Activated CD4-positive, alpha-beta T cell treated with anti-CD3 and anti-CD28 coated beads, Interleukin-10, Interleukin-2, amounts not matched to agents 100 ng/mL and 50 ng/mL, durations not matched to agents 16 hours and 8 hours (primary cell): ENCODE measurements at places on chromosomes 2 and 18.

GRCh38 chr2:201860636-201861066, 54.3 kb downstream of the CDK15 start:
- peak; percentile 70 for DNase-seq

- peak; percentile 72 for DNase-seq
Observed at GRCh38 chr2:71510196-71510807, 56.9 kb downstream of the DYSF start.

DNA sequence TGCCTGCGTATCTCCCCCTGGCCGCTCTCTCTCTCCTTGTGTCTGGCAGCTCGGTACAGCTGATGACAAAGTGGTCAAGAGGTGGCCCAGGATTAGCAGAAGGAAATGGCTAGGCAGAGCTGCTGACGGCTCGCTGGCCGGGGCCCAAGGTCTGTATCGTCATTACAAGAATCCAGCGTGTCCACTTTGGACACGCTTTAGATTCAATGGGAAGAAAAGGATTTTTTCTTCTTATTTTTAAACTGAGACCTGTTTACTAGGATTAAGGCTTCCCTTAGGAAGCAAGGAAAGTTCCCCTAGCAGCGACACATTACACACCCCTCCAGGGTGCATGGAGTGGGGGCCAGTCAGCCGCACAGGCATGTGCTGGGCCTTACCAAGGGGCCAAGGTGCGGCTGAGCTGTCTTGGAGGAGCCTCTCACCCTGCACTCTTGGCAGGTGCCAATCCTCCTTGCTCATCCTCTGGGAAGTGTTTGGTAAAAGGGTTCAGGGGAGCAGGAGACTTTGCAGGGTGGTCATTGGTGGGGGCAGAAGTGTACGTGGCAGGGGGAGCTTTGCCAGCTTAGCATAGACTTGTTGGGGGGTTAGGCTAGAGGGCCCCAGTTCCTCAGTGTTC, 76.8 kb downstream of the POLR1A start:
- no peak for DNase-seq

GRCh38 chr2:25073025-25073424, 31.1 kb downstream of the EFR3B start:
- DNase-seq, result no peak

DNA sequence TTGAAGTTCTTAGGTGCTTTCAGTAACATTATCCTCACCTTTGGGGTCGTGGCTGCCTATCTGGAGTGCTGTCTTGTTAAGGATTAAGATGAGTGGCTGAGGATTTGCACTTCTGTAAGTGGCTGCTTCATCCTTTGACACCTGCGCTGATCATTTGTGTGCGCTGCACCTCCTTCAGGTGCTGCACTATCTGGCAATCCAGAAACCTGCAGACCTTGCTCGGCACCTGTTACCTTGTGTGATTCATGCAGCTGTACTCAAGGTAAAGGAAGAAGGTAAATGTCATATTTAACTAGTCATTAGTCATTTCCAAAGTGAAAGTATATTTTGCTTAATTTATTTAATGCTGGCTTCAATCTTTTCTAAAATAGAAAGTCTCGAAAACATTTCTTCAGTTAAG, 110.3 kb downstream of the RAB3GAP1 start:
- peak; percentile 6 for DNase-seq

DNA sequence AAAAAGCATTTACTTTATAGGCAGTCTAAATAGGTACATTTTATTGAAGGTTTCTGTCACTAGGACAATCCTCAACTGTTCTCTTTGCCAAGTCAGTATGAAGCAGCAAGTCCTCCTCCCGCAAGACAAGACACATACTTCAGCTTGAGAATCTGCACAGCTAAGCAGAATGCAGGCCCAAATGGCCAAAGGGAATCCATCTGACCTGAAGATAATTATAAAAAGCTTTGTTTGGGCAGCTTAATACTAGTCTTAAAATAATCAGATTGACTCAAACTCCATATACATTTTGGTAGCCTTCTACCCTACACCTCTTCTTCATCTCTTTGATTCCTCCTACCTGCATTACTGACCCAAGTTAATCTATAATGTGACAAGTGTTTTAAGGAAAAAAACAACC, 1.8 kb downstream of the LANCL1 start:
- no peak for DNase-seq

GRCh38 chr18:68438983-68439382, 275.9 kb downstream of the TMX3 start:
- no peak for DNase-seq

DNA sequence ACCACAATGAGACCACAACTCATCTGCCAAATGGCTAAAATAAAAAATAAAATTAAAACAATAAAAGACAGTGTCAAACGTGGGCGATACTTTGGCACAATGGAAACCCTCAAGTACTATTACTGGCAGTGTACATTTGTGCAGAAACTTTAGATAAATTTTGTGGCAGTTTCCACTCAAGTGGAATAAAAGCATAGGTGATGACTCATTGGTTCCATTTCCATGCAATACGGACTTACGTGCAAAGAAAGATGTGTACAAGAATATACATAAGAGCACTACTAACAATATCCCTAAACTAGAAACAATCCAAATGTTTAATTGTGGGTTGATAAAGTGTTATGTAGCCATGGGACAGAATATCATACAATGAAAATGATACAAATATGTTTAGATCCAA, 259.0 kb upstream of the HNMT start:
- no peak for DNase-seq

GRCh38 chr18:8348051-8348720, 261.1 kb upstream of the RAB12 start:
- no peak for DNase-seq

- DNase-seq, result peak; percentile 85
Observed at GRCh38 chr18:3062798-3063680, 50.1 kb upstream of the LPIN2 start.

DNA sequence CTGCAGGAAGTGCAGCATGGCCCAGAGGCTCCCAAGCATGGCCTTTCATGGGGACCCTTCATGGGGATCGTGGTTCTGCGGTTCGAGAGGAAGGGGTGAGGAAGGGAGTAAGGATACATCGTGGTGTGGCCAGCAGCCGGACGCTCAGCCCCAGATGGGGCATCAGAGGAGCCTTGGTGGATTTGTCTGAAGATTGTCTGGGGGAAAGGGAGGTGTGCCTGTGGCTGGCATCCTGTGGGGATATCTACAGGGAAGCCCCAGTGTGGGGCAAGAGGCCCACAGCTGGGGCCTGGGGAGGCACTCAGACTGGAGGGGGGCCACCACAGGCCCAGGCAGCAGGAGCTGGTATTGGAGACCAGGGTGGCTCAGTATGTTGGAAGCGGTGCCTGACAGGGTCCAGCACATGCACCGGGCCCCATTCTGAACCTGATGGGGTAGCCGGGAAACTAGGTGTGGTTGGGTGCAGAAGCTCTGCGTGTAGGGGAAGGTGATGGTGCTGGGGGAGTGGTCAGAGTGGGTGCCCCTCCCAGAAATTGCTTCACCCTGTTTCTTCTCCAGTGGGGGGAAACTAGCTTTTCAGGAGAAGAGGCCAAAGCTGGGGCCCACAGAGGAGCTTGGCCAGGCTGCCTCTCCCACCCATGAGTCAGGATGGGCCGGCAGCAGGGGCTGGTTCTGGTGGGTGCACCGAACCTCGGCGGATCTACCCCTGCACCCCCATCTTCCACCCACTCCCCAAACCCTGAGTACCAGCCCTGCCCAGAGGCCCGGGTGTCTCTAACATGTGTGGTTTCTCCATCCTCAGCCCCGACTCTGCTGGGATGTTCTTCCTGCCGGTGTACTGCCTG, 274.4 kb upstream of the HDAC4 start:
- no peak for DNase-seq

GRCh38 chr2:119860924-119861323, 101.2 kb downstream of the PTPN4 start:
- DNase-seq, result no peak

DNA sequence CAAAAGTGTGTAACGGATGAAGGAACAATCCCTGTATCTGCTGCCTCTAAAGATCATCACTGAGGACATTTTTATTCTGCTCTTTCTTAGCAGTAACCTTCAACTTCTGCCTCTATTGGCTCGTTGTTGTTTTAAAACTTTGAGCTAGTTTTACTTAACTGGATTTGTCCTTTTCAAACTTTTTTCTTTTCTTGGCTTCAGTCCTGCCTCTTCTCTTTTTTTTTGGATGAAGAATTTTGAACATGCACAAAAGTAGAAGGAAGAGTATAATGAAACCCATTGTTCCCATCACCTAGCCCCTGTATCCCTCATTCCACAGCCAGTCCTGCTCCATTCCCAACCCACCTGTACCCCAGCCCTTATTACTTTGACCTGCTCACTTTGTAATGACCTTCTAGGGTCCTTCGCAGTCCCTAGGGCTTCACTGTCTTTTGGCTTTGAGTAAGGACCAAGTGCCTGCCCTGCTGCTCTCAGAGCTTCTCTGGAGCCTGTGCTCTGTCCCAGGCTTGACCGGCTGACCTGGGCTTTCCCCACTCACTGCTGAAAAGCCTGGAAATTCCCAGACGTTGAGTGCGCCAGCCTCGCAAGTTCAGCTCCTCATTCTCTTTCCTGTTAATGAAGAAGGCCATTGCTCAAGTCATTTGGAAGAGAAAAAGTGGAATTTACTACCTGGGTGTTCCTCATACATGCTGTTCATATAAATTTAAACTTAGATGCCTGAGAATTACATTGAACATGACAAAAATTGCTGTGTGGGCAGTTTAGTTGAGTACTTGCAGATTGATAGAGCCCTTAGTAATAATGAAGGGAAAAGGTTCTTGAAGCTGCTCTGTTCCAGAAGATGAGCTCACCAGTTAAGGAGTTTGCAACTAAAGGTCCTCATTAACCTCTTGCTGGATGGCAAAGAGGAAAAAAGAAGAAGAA, 149.3 kb upstream of the ALPP start:
- DNase-seq, result no peak

DNA sequence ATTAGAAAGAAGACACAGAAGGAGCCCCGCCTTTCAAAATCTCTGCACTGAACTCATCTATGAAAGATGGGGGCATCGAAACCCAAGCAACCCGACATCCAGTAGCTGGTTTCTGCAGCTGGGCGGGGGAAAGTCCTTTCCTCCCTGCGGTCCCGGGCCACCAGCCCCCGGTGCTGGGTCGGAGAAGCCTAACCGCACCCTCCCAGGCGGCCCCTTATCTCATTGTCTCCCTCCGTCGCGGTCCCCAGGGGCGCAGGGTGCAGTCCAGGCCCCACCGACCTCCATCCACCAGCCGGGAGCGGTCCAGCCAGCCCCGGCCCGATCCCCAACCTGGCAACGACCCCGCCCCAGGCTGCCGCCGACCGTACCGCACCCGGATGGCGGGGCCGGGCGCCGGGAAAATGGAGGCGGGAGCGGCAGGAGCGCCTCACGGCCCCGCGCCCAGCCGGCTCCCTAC, 452 bp downstream of the RAPH1 start:
- peak; percentile 43 for DNase-seq

DNA sequence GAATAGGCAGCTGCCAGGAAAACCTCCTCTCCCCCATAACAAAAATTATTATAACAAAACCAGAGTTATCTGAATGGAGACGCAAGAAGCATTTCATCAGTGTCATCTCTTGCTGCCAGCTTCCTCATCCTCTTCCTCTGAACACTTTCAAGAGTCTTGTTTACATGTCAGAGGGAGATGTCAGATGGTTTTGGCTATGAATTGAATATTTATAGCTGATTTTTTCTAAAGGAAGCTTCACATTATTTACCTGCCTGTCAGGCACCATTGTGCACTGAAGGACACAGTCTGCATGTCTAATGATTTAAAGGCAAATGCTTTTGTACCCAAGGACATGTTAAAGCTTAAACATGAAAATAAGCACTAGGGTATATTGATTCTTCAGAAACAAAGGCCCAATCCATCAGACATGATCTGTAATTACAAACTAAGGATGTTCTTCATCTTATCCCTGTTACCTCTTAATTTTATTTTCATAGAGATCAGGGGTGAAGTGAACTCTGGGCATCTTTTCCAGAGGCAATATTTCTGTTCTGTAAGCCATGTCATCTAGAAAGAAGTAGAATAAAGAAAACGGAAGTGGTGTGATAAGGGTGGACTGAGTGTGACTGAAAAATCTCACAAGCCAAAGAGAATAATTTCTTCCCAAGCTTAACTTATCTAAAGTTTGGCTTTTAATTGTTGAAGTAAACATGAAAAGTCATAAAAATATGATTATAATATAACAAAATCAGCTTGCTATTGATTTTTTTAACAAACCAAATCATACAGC, 168.7 kb downstream of the ANKRD44 start:
- no peak for DNase-seq

DNA sequence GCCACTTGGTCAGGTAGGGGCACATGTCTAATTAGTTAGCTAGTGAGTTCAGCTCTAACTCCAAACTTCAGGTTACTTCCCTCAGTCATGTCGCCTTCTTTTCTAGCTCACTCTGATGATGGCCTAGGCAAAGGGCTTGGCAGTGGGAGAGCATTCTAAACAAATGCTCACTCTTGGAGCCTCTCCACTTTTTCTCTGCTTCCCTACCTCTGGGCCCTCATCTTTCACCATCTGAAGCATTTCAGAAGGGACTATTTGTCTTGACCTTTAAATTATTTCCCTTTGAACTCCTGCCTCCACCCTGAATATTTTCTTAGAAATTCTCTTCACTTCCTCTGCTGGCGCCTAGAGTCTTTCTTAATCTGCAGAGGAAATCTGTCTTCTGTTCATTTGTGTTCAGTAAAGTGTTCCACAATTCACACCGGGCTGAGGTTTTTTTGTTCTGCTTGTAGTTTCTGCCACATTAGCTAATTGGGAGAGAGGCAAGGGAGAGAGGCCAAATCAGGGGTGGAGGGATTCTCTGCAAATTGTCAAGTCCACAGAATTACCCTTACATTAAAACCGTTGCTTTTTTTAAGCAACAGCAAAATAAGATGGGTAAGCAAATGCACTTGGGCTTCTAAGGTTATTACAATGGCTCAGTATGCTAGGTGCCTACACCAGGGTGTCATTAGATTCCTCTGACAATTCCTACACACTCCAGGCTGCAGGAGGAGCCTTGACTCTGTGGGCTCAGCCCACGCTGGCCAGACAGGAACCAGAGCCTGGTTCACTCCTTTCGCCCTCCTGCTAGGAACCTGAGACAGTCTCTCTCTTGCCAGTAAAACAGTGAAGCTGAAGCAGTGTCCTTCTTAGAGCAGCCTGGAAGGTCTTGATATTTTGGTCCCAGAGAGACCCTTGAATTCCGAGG, 5.5 kb downstream of the MSGN1 start:
- no peak for DNase-seq

GRCh38 chr18:43870626-43871025, 593.3 kb upstream of the SYT4 start:
- no peak for DNase-seq

GRCh38 chr2:101145406-101145805, 5.8 kb downstream of the TBC1D8 start:
- no peak for DNase-seq

- peak; percentile 70 for DNase-seq
Observed at GRCh38 chr2:86238354-86238753, 39.1 kb downstream of the MRPL35 start.

DNA sequence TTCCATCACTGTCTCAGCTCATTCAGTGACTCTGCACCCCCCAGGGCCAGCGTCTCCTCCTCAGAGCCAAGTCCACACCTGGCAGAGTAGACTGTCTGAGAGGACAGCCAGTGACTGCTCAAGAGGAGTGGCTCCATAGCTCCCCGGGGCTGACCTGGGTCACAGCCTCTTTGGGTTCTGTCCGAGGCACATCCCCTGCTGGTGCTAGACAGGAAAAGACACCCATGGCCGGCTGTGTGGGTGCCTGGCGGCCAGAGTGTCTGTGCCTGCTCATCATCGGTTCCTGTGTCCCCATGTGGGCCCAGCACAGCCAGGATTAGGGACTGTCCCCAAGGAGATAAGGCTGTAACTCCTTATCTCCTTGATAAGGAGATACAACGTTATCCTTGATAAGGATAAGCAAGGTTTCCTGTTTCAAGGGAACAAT, 3.5 kb upstream of the CROCC2 start:
- DNase-seq, result no peak
